ENCODE measurements at places on chromosomes 4 and X.
A peak's percentile ranks its signal among the peaks of the same experiment; 100 is the strongest.

DNA sequence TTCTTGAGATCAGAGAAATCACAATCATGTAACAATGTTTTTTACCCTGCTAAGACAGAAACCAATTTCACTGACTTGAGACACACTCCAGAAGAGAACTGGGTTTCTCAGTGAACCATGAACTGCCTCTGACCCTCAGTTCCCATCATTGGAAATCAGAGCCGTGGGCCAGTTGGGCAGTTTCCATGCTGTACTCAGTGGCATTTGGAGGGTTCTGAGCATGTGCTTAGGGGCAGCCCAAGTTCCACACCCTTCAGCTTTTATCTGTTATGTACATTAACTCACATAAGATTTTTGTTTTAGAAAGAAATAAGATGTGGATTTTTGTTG is 77.9 kb downstream of the BTC start:
- no peak for DNase-seq

GRCh38 chr4:98996056-98996764 is 689 bp downstream of the METAP1 start:
- DNase-seq: peak; percentile 17

- no peak for DNase-seq
Observed at GRCh38 chr4:41331224-41331623, 74.5 kb downstream of the UCHL1 start.

DNA sequence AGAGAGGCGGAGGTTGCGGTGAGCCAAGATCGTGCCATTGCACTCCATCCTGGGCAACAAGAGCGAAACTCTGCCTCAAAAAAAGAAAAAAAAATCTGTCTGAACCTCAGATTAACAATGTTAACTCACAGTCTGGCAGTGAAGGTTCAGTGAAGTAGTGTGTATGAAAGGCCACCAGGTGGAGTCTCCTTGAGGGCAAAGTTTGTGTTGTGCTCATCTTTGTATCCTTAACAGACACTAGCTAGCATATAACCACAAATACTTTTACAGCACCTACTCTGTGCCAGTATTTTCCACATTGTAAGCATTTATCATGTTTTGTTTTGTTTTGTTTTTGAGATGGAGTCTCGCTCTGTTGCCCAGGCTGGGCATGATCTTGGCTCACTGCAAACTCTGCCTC is 46.0 kb upstream of the MGST2 start:
- DNase-seq: no peak

GRCh38 chr4:33386764-33387163 is 2666.6 kb downstream of the PCDH7 start:
- no peak for DNase-seq

GRCh38 chr4:60814549-60814948 is 385.6 kb upstream of the ADGRL3 start:
- no peak for DNase-seq

DNA sequence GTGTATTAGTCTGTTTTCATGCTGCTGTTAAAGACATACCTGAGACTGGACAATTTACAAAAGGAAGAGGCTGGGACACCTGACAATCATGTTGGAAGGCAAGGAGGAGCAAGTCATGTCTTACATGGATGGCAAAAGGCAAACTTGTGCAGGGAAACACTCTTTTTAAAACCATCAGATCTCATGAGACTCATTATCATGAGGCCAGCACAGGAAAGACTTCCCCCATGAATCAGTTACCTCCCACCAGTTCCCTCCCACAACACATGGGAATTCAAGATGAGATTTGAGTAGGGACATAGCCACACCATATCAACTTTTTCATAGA is 11.2 kb downstream of the TENT5D start:
- no peak for DNase-seq

GRCh38 chrX:107654872-107655761 is 26.8 kb downstream of the PRPS1 start:
- DNase-seq: peak; percentile 45

DNA sequence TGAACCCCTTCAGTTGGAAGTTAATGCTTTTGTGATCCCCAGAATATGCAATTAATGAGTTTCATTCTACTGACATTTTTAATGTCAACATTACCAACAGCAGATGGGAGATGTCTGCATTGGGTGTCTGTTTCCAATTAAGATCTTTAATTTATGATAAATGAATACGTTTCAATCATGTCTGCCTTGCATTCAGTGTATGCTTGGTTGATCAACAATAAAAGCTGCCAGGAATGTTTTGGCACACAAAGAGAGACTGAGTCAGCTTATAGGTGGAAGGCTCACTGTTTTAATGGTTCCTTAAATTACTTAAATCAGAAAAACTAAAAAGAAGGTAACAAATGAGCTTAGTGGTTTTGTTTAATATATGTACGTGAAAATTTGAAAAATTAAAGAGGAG is 359.9 kb upstream of the CNKSR2 start:
- no peak for DNase-seq

- no peak for DNase-seq
Observed at GRCh38 chr4:169151671-169152070, 119.1 kb downstream of the SH3RF1 start.

DNA sequence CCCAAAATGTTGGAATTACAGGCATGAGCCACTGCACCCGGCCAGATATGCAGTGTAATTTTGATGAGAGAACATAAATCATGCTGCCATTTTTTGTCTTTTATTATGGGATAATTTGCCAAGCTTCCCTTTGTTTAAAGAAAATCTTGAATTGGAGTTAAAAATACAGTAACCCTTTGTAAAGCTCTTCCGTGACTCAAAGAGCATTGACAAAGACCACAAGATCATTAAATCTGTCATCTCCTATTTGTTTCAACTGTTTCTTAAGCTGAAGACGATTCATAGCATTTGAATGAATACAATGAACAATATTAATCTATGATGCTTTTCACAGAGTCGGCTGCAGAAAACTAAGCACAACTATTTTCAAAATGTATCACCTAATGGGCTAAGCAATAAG is 132.6 kb downstream of the ANAPC4 start:
- no peak for DNase-seq

DNA sequence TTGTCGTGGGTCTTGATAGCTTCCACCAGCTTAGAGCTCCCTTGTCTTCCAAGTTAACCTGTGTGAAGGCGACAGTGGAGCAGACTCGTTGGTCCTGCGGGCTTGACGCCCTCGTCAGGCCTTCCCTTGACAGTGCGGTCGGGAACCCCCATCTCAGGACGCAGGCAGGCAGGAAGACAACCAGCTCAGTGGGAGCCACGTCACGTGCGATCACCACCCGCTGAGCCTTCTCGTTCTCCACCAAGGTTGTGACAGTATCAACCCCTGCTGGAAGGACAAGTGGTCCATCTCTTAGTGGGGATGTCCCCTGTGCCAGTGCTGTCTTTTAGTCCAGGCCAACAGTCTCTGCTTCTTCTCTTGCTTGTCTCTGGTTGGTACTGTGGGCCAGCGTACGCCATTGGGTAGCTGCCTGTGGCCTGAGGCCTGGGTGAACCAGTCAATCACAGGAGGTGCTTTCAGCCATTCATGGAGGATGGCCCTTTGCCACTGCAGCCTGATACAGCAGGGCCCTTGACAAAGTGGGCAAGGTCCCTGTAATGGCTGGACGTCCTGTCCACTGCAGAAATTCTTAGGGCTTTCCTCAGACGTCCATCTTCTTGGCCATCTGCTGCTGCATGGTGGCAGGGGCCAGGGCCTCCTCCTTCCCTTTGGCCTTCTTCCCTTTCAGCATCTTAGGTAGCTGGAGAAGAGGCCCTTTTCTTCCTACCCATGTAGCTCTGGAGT is 31.4 kb downstream of the RGS12 start:
- DNase-seq: no peak

GRCh38 chrX:14352511-14352910 is 176.8 kb upstream of the GLRA2 start:
- no peak for DNase-seq

DNA sequence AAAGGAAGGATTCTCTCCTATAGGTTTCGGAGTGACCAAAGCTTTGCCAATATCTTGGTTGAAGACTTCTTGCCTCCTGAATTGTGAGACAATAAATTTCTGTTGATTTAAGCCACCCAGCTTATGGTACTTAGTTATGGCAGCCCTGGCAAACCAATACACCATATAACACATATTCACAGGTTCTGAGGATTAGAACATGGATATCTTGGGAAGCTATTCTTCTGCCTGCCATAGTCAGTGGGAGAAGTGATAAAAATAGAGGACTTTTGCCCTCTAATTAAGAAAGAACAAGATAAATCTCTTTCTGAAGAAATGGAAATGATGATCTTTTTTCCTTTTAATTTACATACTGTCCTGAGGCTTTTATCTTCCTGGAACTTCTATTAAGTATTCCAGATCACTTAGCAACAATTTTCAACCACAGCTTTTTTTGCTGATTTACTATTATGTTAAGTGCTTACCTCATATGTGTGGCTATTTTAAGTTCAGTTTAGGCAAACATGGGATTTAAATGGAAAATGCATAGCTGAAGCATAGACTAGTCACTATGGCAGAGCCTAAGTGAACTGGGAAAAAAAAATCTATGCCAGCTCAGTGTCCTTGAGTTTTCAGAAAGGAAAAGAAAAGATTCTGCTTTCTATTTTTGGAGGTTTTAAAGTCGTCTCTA is 381.7 kb downstream of the STPG2 start:
- DNase-seq: no peak

DNA sequence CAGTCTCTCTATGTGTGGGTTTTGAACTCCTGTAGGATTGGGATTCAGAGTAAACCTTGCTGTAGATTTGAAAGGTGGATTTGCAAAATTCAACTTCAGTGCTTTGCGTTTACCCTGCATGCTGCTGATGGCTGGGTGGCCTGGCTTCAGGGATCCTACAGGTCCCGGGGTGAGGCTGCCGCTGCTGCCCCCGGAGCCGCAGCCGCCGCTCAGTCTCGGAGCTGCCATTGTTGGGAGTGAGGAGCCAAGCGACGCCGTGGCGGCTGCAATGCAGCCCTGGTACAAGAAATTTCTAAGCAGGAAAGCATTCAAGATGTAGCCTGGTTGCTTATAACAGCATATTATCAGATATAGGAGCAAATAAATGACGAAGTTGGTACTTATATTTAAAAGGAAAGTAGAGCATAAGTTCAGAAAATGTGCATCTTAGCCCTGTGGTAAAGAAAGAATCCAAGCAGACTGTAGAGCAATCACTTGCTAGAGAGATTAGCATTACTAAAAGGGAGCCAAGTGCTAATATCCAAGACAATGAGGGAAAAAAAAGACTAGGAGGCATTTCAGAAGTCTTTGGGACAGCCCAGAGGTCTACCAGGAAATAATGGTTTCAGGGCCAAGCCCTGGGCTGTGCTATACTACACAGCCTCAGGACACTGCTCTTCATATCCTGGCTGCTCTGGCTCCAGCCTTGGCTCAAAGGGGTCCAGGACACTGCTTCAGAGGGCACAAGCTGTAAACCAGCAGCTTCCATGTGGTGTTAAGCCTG is 36.9 kb upstream of the CHIC1 start:
- no peak for DNase-seq

GRCh38 chr4:36337665-36338185 is 56.3 kb downstream of the DTHD1 start:
- no peak for DNase-seq

- DNase-seq: peak; percentile 5
Observed at GRCh38 chr4:144174401-144175067, 34.0 kb upstream of the GYPA start.

GRCh38 chr4:94274912-94275311 is 67.2 kb downstream of the SMARCAD1 start:
- no peak for DNase-seq

- DNase-seq: no peak
Observed at GRCh38 chr4:8144359-8144758, 14.3 kb downstream of the ABLIM2 start.

DNA sequence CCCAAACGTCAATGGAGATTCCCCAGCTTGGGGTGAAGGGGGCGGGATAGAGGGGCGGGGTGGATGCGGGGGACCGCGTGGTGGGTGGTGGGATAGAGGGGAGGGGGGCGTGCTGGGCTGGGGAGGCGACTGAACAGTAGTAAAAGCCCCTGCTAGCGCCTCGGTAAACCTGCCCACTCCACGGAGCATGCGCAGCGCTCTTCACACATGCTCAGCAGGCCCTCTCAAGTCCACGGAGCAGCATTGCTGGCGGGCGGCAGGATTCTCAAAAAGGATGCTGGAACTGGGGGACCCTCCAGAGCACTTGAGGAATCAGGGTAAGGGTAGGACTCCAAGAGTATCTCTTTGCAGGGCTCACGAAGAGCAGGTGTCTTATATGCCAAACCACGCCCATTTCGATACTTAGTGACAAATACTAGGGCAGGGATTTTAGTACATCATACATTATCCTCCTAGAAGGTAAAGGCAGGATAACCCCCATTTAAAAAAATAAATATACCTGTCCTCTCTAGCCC is 378 bp upstream of the RPS6KA6 start:
- DNase-seq: no peak

- no peak for DNase-seq
Observed at GRCh38 chr4:77538574-77539157, 67.0 kb upstream of the CXCL13 start.

DNA sequence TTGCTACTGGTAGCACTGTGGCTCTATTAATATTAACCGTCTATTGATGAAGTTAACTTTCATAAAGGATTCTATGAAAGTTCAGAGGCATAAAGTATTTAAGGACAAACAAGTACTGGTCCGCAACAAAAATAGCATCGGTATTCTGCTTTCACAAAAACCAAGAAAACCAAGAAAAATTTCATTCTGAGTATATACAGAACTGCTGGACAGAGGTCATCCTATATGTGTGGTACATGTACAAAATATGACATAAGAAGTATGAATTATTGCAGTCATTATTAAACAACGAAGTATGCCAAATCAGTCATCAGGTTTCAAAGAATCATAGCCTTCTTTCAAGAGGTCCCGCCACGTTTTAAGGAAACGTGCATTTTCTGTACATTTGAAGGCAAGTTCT is 2.4 kb downstream of the C4orf46 start:
- DNase-seq: no peak

GRCh38 chr4:87716371-87717265 is 66.5 kb downstream of the DMP1 start:
- DNase-seq: no peak

DNA sequence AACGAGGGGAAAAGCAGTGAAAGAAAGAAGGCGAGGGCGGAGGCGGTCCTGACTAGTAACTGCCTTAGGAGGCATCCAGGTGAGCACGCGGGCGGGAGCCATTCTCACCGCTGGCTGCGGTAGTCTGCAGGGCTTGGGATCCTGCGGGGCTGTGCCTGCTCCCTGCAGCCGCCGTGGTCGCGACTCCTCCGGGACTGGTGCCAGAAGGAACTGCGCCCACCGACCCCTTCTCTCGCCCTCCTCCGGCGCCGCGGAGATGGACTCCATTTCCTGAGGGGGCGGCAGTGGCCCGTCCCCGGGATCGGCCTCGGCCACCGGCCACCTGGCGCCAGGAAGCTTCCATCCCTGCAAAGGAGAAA is 543 bp downstream of the NFXL1 start:
- DNase-seq: peak; percentile 10
